ENCODE measurements at places on chromosomes 1 and 21.
A peak's percentile ranks its signal among the peaks of the same experiment; 100 is the strongest.

- DNase-seq, result no peak
These were observed 51.9 kb downstream of the RC3H1 start for GRCh38 chr1:173970252-173970651.

DNA sequence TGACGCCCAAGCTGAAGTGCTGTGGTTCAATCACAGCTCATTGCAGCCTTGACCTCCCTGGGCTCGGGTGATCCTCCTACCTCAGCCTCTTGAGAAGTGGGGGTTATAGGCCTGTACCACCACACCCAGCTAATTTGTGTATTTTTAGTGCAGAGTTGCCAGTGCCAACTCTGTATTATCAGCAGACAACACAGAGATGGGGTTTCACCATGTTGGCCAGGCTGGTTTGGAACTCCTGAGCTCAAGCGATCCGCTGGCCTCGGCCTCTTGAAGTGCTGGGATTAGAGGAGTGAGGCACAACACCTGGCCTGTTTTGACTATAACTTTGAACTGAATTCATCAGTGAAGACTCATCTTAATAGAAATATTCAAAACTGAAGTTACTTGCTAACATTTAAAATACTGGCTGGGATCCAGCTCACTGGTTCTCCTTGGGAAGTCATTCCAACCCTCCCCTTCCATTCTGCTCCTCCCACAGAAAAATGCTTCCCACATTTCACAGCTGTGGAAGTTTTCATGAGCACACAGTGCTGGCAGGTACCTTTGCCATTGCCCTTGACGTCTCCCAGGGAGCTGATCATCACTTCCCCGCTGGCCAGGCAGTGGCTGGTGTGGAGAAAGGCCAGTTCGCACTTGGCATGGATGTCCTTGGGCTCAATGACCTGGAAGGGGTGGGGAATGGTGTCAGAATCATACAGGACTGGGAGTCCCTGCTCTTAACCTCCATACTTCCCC lies 4.7 kb downstream of the SELENBP1 start:
- DNase-seq, result no peak

DNA sequence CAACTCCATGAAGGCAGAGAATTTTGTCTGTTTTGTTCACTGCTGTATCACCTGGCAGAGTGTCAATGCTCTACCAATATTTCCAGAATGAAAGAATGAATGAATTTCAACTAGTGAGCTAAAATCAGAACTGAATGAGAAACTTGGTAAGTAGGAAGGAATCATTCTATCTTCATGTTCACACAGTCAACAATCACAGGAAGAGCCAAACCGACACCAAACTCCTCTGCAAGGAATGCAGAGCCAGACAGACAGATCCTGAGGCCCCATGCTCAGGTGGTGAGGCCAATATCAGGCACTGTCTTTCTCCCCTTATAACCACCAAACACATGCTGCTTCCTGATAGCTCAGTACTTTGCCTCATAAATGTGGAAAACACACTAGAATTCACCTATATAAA lies 139.1 kb downstream of the SLC45A1 start:
- no peak for DNase-seq

- no peak for DNase-seq
These were observed 70.6 kb downstream of the CLSTN1 start for GRCh38 chr1:9753121-9753531.

- DNase-seq, result peak; percentile 58
These were observed 35.7 kb upstream of the VAV3 start for GRCh38 chr1:108000620-108001111.

- no peak for DNase-seq
These were observed 864.0 kb downstream of the LRRIQ3 start for GRCh38 chr1:73333847-73334503.

DNA sequence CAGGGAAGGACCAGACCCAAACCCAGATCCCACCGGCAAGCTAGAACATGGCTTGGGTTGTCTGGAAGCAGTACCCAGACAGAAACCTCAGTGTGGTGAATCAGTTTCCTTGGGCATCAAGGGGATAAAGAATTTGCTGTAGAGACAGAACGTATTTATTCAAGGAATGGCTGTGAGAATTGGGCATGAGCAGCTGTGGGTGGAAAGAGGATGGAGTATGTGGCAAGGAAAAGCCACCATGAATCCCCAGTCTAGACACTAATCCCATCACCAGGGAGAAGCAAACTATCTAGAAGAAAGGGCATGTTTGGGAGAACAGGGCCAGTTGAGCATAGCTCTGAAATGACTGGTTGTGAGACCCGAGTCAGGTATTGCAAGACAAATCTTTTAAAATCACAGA lies 109.2 kb downstream of the TOMM20 start:
- DNase-seq, result no peak
